ENCODE measurements at places on chromosomes 16 and 17.
A peak's percentile ranks its signal among the peaks of the same experiment; 100 is the strongest.

DNA sequence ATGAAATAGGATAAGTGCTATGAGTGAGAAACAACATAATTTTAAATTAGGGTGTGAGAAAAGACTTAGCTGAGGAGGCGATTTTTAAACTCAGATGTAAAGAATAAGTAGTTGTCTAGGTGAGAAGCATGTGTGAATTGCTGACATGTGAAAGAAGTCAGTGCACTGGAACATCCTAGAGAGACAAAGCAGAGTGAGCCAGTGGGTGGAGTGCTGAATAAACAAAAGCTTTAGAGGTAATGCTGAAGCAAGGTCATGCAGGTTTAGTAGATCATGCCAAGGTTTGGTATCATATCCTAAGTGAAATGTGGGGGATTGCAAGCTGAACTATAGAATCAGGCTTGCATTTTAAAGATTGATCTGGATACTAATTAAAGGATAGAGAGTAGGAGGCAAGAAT, 89.4 kb downstream of the KIF2B start:
- no peak for DNase-seq

DNA sequence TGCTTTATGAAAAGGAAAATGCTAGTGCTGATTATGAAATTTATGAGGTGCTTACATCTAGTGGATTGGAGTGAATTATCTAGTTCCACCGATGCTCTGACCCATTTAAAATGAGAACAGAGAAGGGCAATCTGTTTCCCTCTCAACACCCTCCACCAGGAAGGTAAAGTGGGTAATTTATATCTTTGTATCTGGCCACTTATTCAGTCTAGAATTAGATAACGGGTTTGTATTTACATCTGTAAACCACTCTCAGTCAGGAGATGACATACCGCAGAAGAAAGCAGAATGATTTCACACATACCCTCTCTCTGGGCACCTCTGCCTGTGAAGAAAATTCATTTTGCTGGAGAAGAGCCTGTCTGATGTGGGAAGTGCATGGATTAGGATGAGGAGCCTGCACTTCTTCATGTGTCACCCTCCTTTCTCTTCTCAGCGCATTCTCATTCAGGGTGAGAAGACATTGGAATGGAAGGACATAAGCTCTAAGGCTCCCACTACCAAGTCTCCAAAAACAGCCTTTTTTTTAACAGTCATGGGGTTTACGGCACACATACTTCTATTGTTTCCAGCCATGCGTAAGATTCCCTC, 646.7 kb upstream of the SALL1 start:
- DNase-seq, result no peak

- DNase-seq, result no peak
Measured at GRCh38 chr17:66413559-66414520, 111.4 kb downstream of the PRKCA start.

- no peak for DNase-seq
Measured at GRCh38 chr17:78057113-78057740, 71.3 kb downstream of the TMC6 start.

GRCh38 chr16:82653550-82654511, 27.1 kb downstream of the CDH13 start:
- DNase-seq, result peak; percentile 2

DNA sequence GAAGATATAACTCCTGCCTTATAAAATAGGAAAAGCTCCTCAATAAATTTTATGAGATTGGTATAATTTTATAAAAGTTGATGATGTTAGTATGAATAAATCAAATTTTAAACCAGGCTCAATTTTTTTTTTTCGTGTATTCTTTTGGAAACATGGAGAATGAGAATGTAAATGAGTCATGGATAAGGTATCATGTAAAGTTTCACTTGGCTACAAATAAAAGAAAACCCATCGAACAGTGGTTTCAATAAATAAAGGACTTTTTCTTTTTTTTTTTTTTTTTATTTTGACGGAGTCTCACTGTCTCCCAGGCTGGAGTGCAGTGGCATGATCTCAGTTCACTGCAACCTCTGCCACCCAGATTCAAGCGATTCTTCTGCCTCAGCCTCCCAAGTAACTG, 67.3 kb downstream of the PHKB start:
- DNase-seq, result no peak

DNA sequence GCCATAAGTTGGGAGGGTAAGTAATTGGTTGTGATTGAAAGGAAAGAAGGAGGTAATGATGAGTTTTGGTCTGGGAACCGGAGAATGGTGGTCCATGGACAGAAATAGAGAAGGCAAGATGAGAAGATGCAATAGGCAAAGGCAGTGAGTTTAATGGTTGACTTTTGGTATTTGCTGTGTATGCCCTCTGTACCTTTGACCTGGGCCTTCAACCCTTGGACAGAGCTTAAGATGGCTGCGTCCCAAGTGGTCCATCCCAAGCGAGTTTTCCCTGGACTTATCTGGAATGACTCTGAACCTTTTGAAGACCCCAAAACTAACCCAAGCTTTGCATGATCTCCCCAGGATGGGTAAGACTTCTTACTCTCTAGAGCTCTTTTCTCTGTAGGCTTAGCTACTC, 664.5 kb downstream of the MAF start:
- no peak for DNase-seq

DNA sequence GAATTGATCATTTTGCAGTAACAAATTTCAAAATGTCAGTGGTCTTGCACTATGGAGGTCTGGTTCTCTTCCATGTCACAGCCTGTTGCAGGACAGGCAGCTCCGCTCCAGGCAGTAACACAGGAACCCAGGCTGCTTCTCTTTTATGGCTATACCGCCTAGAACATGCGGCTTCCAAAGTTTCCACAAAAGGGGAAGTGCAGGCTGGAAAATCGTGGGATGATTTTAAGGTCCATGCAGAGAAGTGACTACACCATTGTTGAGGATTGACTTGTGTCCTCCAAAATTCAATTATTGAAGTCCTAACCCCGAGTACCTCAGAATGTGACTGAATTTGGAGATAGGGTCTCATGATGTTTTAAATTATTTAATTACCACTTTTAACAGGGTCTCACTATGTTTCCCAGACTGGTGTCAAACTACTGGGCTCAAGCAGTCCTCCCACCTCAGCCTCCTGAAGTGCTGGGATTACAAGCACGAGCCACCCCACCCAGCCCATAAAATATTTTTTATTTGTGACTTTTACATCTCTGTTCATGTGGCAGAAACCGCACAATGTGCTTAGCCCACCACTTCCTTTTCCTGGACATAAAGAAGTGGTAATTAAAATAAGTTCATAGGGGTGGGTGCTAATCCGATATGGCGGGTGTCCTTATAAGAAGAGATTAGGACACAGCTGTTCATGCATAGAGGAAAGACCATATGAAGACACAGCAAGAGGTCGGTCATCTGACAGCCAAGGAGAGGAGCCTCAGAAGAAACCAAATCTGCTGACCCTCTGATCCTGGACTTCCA, 279.2 kb upstream of the RPL38 start:
- no peak for DNase-seq

DNA sequence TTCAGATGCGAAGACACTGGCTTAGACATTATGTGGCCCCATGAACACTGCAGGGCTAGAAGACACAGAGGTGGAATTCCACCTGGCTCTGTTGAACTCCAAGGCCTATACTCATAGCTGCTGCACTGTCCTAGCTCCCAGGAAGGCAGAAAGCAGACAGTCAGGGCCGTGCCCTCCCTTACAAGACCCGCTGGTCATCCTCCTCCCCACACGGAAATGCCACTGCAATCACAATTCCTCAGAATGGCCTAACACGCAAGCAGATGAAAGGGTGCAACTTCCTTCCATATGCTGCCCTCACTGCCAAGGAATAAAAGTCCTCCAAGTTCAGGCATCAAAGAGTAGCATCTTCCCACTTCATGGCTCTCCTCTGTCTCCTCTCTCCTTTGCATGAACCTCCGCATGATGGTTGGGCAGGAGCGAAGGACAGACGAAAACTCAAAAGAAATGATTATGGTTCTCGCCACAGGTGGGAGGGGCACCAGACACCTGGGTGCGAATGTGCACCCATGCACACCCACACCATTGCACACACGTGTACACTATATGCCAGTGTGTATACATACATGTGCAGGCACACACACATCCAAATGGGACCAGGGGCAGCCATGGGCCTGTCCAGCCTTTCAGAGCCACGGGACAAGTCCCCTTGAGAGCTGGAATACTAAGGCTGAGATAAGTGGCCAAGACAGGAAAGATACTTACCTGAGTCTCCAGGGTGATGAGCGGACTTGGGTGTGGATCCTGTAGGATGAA, 113.3 kb downstream of the XYLT1 start:
- no peak for DNase-seq

- no peak for DNase-seq
Measured at GRCh38 chr17:82931699-82932517, 92.1 kb upstream of the ZNF750 start.

DNA sequence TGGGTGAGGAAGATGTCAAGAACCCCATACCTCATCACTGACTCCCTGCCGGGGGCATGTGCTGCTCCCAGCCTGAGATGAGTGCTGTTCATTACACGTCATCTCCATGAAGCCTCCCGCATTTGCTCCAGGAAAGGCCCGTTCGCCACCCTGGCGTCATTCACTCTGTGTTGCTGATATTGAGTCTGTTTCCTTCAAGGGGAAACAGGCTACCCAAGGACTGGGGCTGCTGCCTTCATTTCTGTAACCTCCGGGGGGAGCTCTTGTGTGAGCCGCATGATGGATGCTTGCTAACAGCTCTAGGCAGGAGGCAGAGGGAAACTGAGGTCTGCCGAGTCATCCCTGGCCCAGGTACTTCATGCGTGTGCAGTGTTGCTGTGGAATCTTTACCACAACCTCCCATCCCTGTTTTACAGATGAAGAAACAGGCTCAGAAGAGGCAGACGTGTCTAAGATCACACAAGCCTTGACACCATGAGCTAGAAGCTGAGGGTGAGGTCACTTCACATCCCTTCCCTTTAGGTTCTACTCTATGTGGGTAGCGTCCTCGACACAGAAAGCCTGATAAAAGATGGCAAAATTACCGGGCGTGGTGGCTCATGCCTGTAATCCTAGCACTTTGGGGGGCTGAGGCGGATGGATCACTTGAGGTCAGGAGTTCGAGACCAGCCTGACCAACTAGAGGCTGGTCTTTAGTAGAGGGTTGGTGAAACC, 3.5 kb upstream of the ARMC5 start:
- no peak for DNase-seq

GRCh38 chr17:66841328-66841727, 6.4 kb downstream of the CACNG5 start:
- DNase-seq, result no peak

GRCh38 chr16:17328932-17329331, 141.8 kb downstream of the XYLT1 start:
- no peak for DNase-seq

DNA sequence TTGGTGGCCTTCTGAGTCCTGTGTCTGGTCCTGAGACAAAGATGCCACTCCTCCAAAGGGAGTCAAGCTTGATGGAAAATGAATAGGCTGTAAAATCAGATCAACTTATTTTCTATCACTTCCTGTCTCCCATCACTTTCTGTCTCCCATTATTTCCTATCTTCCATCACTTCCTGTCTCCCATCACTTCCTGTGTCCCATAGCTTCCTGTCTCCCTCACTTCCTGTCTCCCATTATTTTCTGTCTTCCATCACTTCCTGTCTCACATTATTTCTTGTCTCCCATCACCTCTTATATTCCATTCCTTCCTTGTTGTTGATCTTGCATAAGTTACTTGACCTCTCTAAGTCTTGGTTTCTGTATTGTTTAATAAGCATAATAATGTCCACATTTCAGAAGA, 418.5 kb upstream of the EEF2KMT start:
- DNase-seq, result no peak

DNA sequence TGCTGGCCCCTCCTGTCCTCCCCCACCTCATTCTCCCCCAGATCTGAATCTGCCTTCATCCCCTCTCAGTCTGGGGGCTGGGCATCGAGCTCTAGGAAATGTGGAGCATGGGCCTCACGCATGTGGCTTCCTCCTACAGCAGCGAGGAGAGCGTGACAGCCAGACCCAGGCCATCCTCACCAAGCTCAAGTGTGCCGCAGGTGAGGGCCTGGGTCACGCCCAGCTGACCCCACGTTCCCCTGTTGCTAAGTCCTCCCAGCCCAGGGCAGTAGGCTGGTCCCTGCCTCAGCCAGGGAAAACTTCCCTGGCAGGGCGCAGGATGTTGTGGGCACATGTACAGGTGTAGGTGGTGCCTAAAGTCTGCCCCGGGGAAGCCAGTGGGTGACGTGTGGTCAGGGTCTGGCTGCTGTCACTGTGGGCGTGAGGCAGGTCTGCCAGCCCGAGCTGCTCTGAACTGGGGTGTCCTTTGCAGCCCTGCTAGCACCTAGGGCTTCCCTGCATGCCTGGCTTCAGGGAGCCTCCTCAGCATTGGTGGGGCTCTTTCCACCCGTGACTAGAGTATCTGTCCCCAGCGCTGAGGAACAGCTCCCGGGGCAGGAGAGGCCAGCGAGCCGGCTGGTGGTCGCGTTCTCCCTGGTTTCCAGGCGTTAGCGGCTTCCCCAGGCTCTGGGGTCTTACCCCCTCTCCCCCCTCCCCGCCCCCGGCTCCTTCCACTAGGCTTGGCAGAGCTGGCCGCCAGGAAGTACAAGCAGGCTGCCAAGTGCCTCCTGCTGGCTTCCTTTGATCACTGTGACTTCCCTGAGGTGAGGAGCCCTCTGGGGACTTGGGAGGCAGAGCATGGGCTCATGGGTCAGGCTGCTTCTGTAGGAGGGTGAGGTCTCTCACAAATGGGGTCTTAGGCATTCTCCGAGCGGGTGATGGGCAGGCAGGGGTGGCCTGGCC, 3.6 kb downstream of the GPS1 start:
- no peak for DNase-seq
